ENCODE measurements at places on chromosomes 5 and 9.

DNA sequence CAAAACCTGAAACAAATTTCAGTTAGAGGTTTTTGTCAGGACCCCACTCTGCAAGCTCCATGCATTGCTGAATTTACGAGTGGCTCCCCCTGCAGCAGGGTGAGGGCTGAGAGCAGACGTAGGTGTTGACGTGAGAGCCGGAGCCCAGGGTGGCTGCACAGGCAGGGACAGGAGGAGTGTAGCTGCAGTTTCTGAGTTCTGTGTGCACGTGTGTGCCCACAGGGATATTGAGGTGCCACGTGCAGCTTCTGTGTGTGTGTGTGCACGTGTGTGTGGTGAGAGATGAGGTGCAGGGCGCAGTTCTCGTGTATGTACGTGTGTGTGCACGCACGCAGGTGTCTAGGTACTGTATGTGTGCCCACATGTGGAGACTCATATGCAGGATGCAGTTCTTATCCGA is 14.6 kb downstream of the PLEKHG4B start:
- no peak for DNase-seq

DNA sequence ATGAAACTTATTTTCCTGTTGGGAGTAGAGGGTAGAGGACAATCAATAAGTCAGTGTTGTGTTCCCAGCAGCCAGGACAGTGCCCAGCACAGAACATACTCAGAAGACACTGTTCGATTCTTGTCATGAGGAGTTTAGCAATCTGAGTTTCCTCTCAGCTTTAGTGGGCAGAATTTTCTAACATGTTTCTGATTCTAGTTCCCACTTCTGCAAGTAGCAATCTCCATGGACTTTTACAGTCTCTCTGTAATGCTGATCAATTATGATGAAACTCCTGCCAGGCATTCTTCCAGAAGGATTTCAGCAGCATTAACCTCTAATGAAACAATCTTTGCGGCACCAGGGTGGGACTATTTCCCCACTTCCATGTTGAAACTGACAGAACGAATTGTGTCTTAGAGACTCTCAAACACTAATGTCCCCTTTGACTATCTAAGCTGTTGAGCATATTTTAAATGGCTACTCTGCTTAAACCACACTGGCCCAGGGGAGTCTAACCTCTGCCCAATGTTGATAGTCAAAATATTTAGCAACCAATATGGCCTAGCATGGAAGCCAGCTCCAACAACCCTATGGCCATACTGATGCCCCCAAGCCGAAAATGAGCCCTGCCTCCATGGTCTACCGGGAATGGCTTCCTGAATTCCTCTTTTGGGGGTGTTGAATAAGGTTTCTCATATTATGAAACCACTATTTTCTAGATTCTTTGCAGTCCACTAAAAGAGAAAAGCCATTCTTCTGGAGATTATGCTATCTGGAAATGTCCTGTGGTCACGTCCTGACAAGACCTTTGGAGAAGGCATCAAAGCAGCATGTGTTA is 484.3 kb downstream of the BNC2 start:
- DNase-seq, result no peak

- DNase-seq, result no peak
These were observed 2.4 kb downstream of the CD180 start for GRCh38 chr5:67194166-67194565.

GRCh38 chr5:174922955-174923354 is 198.6 kb downstream of the MSX2 start:
- DNase-seq, result no peak

DNA sequence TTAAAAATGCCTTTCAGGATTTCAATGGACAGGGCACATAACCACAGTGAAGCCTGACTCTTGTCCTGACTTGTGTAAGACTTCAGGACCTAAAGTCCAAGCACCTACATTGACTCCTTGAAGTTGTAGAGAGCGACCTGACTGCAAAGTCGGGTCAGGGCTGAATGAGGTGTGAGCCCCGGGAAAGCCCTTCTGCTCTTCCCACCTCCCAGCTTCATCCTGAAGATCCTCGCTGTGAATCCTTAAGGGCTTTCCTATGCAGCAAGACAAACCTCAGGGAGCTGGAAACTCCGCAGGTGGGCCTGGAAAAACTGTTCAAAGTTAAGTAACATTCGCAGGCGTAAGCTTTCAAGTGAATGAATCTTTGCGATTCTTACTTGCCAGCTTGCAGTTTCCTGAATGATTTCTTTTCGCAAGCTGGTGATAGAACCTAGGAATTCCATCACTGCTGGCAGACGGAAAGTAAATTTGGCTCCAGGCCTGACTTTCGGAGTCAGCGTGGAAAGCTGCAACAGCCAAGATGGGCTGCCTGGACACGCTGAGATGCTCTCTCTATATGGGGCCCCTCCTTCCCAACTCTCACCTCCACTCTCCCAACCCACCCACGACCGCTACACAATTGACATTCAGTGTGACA is 10.9 kb downstream of the SEMA5A start:
- DNase-seq, result no peak

DNA sequence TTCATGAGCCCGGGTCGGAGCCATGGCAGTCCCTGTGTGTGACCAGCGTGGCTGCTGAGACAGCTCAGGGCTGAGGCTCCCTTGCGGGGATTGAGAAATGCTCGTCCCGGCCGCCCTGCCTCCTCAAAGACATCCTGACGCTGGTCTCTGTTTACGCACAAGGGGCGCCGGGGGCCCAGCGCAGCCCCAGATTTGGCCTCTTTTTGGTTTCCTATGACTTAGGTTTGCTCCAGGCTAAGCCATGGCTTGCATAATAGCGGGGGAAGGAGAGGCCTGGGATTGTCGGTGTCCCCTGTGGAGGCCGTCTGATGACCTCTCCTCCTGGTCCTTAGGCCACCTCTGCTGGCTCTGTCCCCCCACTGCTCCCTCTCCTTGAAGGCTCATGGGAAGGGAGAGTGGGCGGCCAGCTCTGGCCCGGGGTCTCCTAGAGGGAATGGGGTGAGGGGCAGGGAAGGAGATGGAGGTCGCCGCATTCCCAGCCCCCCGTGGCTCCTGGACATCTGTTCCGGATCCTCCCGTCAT is 3.5 kb downstream of the LAMC3 start:
- DNase-seq, result peak; percentile 23

DNA sequence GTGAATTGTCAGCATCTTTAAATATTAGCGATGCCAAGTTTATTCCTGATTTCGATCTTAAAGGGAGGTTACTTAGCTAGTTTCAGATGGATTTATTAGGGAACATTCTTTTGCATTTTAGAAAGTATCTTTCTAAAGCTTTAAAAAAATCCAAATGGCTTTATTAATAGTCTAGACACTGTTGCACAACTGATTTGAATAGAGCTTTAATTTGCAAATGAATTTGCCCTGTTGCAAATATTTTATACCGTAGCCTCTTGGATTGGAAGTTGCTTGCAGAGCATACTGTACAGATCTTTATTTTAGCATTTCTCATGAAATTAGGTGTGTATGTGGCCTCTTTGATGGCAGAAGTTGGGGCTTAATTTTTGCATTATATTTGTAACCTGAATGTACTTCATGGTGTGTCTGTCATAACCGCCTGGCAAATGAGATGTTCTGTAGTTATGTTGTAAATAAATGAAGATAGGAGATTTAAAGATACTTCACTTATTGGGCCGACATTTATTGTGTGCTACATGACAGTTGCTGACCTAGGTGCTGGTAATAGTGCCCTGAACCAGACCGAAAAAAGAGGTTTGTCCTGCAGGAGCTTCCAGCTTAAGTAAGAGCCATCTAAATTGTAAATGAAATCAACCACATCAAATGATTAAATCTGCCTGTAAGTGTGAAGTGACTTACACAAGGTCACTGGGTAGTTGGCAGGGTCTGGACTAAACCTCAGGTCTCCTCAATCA is 1.8 kb downstream of the TCERG1 start:
- no peak for DNase-seq

- no peak for DNase-seq
These were observed 307.2 kb downstream of the HTR1A start for GRCh38 chr5:63655043-63655442.
